ENCODE measurements at places on chromosomes 2 and 18.

- no peak for DNase-seq
These were observed 33.1 kb upstream of the REG3G start for GRCh38 chr2:78992451-78992806.

DNA sequence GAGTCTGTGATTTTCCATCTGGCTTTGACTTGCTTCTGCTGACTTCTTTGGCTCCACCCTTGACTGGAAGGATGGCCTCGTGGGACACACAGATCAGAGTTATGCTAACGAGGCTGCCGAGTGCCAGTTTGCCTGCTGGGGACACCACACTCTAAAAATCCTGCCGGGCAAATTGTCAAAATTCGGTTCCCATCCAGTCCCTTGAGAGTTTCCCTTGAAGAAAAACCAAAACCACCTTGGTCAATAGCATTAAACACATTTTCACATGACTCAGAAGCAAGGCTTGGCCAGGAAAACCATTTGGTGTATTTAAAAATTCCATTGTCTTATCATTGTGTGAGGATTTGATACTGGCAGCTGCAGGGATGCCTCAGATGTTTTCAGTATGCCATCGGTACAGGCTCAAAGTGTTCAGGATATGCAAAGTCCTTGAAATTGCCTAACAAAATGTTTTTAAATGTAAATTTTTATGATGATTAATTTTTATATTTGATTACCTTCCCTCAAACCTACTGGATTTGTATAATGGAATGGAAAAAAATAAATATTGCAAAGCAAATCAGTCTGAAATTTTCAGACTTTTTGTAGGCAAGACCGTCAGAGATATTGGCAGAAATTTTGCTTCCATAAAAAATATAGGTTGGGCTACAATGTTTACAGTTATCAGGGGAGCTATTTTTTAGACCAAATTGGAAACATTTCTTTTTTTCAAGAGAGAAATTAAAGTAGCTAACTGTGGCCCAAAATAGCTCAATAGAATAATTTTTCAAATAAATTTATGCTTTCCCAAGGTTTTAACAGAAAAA is 41.6 kb downstream of the KCNE4 start:
- DNase-seq = no peak

DNA sequence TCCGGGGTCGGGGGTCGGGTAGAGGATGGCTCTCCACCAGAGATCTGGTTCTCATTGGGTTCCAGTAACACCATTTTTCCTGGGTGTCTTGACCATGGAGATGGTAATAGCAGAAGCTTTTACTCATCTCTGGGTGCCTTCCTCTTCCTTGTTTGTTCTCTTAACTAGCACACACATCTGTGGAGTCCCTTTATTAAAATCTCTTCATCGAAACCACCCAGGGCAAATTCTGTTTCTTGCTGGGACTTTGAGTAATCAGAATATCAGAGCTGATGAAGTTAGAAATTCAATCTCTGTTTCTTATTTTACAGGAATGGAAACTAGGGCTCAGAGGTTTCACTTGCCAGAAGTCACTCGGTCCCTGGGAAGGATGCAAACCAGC is 15.0 kb upstream of the TRIB2 start:
- no peak for DNase-seq

DNA sequence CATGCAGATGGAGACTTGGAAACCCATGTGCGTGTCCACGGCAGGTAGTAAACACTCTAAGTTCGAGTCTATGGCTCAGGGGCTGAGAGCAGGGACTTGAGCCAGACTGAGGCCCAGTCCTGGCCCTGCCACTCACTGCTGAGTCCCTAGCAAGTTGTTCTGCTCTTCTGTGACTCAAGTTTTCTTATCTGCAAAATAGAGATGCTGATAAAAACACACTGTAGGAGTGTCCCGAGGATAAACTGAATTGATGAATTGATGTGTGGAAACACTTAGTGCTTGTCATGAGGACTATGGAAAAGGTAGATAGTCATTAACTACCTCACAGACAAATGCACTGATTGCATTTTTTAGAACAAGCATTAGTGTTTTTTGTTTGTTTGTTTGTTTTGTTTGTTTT is 73.2 kb downstream of the BOLA3 start:
- DNase-seq = no peak

- no peak for DNase-seq
These were observed 30.7 kb downstream of the IMPA2 start for GRCh38 chr18:12011957-12012549.

- DNase-seq = no peak
These were observed 101.2 kb downstream of the MCFD2 start for GRCh38 chr2:46814160-46814961.

DNA sequence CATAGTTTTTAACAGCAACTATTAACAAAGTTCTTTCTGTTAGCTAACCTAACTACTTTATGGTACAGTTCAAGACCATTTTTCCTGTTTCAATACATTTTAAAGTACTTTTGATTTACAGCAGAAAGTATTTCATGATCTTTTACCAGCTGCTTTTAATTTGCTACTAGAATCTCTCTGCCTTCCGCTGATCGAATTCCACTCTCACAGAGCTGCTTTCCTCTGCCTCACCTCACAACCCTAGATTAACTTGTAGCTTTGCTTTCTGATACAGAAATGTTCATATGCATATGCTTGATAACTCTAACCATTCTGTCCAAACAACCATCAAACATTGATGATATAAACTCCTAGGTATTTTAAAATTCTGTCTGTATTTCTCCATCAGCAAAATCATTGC is 463.2 kb upstream of the ZEB2 start:
- no peak for DNase-seq

DNA sequence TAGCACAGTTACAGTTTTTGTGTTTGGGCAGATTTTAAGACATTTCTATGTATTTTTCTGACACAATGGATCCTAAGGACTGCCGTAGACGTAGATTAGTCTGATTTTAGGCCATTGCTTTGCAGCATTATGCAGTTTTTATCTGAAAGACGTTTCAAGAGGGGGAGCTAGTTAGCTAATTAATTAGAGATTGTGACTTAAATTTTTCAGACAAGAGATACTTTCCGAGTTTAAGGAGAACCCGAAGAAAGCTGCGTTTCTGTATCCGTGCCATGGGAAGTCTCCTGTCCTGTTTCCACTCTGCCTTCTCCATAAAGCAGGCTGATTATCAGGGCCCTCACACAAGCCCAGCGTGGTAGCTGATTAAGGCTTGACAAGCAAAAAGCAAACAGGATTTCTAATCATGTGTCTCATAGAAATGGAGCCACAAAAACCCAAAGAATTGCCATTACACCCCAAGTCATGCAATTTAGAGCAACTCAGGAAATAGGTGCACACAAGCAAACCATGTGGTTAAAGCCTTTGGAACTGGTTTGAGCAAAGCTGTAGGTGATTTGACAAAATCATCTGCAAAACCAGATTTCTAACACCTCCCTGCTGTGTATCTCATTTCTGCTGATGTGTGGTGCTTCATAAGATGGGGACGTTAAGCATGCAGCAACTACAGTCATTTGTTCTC is 808.1 kb downstream of the RNF144A start:
- no peak for DNase-seq
